Memory B cell (primary cell): ENCODE measurements at places on chromosomes 1 and 21.

DNA sequence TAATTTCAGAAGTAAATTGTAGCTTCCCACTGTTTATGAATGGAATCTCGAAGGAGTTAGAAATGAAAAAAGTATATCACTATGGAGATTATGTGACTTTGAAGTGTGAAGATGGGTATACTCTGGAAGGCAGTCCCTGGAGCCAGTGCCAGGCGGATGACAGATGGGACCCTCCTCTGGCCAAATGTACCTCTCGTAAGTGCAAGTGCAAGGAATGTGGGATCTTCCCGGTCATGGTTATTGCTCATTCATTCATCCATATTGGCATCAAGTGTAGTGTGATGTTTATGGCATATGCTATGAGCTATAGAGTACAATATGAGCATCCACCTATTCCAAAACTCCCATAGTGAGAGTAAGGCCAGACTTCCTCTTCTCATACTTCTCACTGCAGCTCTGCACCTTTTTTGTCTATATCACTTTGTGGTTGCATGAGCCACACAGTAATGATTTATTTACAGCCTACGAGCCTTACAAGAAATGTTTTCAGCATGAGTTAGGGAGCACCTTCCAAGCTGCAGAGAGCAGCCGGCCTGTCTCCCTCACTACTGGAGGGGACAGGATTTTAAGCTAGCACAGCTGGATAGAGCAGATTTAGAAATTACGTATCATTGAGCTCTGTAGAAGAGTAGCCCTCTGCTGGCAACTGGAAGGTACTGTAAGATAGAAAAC lies 24.9 kb upstream of the CR1L start:
- DNase-seq: peak; percentile 19

DNA sequence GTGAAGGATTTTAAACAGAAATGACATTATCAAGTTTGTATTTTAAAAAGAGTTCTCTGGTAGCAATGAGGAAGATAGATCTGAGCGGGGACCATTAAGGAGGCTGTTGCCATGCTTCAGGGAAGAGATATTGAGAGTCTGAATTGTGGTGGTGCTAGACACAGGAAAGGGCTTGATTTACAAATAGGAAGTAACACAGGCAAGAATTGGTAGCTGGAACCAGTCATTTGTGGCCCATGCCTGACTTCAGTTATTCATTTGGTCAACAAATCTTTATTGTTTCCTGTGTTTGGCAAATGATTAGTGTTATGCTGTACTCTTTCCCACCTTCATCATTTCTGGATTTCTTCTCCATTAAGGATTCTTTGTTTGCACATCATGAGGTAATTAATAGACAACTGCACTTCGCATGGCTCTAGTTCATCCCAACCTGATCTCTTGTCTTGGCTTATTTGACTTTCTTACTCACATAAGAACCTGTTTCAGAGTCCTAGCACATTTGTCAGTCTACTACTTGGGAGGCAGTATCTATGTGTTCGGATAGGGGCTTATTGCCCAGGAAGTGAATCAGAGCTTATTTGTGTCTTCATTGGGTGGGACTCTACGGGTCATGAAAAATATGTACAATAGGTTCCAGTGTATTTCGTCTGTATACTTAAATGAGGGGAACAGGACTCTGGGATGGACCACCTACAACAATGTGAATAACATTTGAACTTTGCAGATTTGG lies 32.3 kb downstream of the EEIG2 start:
- no peak for DNase-seq

DNA sequence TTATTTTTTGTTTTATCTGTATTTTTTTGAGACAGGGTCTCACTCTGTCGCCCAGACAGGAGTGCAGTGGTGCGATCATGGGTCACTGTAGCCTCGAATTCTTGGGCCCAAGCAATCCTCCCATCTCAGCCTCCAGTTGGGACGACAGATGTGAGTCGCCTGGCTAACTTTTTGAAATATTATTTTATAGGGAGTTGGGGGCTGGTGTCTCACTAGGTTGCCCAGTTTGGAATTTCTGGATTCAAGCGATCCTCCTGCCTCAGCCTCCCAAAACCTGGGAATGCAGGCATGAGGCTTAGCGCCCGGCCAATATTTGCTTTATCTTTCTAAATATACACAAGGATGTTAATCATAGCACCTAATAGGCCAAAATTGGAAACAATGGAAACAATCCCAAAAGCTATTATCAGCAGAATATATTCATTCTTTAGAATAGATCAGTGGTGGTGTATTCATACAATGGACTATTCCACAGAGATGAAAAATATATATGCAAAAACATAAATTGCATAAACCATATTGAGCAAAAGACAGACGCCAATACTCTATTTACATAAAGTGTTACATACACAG lies 55.9 kb downstream of the DAP3 start:
- DNase-seq: no peak

GRCh38 chr1:176244851-176245250 lies 37.8 kb upstream of the COP1 start:
- no peak for DNase-seq

- no peak for DNase-seq
Measured at GRCh38 chr1:14875524-14876509, 277.3 kb downstream of the KAZN start.

DNA sequence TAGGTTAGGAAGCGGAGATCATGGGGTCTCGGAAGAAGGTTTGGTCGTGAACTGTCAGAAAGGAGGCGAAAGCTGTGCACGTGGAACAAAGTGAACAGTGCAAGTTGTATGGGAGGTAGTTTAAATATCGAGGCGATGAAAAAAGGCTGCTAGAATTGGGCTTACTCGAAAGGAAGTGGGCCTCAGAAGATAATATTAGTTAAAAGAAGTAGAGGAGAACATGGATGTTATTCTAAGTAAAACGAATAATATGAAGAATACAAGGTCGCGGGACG lies 571 bp downstream of the WDR3 start:
- no peak for DNase-seq

GRCh38 chr21:45560106-45561021 lies 18.1 kb upstream of the SLC19A1 start:
- no peak for DNase-seq

- DNase-seq: no peak
Measured at GRCh38 chr1:160993544-160994193, 27.3 kb downstream of the F11R start.

GRCh38 chr1:187563191-187563590 lies 734.4 kb downstream of the PLA2G4A start:
- no peak for DNase-seq

GRCh38 chr1:107318932-107319331 lies 178.1 kb downstream of the NTNG1 start:
- DNase-seq: no peak

DNA sequence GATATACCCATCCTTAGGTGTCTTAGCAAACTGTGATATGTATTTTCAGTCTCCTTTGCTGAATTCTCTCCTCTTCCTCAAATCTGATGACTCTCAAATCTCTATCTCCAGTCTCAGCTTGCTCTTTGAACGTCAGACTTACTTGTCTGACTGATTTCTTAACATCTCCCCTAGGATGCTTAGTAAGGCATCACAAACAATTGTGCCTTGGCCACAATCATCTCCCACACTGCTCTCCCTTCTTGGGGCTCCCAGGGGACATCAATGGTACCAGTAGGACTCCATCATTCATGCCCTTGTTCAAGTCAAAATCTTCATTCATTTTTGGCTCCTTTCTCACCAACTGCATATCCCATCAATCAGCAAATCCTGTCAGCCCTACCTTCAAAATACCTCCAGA lies 42.0 kb downstream of the GNG12 start:
- no peak for DNase-seq

DNA sequence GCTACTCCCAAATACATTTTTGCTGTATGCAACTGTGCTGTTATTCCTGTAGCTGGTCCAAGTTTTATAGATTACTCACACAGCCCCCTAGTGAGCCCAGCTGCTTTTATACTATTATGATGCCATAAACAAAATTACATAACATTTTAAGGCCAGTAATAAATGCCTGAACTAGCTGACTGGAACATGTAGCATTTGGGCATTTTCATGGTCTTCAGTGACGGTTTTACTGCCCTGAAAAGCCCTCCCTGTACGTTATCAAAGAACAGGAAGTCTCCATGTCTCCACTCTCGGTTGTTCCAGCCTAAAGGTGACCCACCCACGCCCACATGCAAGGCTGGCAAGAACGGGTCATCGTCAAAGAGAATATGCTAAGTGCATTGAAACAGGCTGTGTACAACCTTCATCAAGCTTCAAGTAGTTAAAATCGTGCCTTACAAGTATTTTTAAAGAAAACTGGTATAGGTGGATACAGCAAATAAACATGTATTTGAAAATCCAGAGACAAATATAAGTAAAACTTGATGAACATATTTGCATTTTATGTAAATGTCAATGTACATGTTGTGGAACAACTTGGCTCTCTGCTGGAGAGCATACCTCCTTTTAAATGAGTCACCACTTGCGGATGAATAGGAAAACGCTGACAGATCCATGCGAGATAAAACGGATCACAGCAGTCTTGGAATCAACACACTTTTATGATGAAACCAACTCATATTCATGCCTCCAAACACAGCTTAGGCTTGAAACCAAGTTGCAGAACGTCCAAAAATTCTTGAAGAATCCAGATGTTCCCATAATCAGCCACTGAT lies 520.5 kb downstream of the SMYD3 start:
- no peak for DNase-seq

GRCh38 chr1:172970186-172970585 lies 80.6 kb downstream of the TNFSF18 start:
- no peak for DNase-seq

- DNase-seq: no peak
Measured at GRCh38 chr1:1563688-1564087, 11.0 kb downstream of the SSU72 start.

GRCh38 chr1:173504268-173504667 lies 27.1 kb downstream of the PRDX6 start:
- DNase-seq: no peak

GRCh38 chr1:59411147-59411546 lies 114.3 kb downstream of the FGGY start:
- no peak for DNase-seq

DNA sequence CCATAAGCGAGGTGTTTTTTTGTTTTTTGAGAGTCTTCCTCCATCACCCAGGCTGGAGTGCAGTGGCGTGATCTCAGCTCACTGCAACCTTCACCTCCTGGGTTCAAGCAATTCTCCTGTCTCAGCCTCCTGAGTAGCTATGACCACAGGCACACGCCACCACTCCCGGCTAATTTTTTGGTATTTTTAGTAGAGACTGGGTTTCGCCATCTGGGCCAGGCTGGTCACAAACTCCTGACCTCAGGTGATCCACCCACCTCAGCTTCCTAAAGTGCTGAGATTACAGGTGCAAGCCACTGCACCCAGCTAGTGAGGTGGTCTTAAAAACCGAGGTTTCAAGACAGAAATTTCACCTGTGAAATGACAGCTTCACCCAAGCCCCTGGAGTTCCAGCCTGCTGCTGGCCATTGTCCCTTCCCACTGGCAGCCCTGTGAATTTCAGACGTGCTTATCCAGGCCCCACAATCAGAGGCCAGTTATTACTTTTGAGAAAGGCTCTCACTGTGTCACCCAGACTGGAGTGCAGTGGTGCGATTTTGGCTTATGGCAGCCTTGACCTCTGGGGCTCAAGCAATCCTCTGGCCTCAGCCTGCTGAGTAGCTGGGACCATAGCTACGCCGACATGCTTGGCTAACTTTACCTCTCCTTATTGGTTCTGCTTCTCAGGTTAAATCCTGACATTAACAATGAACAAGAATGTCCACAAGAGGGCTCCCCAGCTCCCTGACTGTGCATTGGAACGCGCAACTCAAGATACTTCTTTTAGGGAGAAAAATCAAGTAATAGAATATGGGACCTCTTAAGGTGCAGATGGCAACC lies 19.4 kb downstream of the ENO1 start:
- peak; percentile 47 for DNase-seq

DNA sequence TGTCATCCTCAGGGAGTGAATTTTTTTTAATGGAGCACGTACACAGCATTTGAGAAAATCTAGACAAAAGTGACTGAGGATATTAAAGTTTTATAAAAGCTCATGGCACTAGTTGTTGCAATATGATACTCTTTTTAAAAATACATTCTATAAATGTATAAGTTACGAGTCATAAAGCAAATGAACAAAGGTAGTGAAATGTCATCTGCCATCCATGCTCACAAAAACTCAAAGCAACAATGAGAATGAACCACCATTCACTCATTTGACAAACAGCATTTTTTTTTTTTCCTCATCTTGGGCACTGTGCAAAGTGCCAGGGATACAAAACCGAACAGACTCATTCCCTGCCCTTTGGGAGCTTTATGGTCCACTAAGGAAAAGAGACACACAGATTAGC lies 38.7 kb downstream of the GPR137B start:
- DNase-seq: no peak

GRCh38 chr1:111906816-111907215 lies 82.7 kb downstream of the KCND3 start:
- no peak for DNase-seq

DNA sequence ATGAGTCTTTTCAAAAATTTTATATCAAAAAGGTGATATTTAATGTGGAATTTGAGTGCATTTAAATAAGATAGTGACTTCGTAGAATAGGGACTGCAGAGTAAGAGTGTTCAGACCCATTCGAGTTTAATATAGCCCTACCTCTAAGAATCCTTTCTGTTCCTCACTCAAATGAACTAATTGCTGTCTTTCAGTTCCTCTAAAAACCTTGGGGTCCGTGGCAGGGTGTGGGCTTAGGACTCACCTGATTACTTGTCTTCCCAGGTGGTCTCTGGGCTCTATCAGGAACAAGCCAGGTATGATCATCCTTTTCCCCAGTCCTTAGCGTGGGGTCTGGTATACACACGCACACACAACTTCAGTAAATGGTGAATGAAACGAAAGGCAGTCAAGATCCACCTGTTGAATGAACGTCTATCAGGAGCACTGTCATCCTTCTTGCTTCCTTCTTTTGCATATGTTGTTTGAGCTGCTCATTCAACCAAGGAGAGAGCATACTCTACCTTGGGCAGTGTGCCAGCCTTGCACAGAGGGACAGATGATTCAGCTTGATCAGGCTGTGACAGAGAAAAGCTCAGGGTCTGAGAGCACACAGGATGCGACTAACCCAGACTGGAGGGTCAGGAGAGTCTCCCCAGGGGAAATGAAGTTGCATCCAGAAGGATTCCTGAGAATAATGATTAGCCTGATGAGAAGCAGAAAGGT lies 1.2 kb upstream of the RNF11 start:
- DNase-seq: peak; percentile 72

DNA sequence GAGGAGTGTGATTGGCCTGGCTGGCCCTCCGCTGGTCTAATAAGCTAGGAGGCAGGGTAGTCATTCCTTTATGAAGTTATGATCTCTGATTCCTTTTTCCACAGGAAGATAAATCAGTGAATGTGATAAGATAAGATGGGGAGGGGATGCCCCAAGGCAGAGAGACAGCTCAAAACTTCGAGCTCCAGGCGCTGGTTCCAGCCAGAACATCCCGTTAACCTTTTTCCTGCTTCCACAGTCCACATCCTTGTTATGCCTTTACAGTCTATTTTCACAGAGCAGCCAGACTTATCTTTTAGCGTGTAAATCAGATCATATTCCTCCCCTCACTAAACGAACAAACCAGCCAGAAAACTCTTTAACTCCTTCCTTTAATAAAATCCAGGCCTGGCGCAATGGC lies 38.5 kb upstream of the BMP8B start:
- no peak for DNase-seq

DNA sequence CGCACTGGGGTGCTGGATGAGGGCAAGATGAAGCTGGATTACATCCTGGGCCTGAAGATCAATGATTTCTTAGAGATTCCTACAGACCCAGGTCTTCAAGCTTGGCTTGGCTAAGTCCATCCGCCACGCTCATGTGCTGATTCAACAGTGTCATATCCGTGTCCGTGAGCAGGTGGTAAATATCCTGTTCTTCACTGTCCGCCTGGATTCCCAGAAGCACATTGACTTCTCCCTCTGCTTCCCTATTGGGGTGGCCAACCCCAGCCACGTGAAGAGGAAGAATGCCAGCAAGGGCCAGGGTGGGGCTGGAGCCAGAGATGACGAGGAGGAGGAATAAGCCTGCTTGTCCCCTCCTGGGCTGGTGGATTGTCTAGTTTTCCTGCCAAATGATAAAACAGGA lies 2.2 kb upstream of the CBR3 start:
- no peak for DNase-seq
